ENCODE measurements at places on chromosomes 16 and 17.
A peak's percentile ranks its signal among the peaks of the same experiment; 100 is the strongest.

- no peak for DNase-seq
These were observed 25.0 kb upstream of the MAPK3 start for GRCh38 chr16:30147843-30148510.

DNA sequence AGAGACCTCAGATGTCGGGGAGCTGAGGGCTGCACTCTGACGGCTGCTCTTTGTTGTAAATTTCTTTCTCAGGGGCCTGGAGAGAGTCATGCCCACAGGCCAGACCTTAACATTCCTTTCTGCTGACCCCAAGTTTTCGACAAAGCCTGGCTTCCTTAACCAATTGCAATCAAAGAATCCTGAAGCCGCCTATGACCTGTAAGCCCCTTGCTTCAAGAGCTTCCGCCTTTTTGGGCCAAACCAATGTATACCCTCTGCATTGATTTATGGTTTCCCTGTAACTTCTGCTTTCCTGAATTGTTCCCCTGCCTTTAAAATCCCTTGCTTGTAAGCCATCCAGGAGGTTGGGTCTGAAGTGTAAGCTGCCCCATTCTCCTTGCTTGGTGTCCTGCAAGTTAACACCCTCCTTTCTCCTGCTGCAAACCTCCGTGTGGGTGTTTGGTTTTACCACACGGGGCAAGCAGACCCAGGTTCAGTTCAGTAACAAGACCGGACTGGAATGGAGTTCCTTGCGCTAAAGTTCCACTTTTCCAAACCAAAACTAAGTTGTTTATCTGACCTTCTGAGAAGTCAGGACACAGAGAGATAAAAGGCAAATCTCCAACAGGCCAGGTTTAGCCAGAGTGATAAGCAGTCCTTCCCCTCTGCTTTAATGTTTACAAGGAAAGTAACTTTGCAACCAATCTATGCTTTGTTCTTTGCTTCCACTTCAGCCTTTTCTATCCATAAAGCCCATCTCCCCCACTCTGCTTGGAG is 141.6 kb downstream of the KCNJ12 start:
- DNase-seq, result no peak

GRCh38 chr17:10197362-10197720 is 1.1 kb downstream of the GAS7 start:
- no peak for DNase-seq

DNA sequence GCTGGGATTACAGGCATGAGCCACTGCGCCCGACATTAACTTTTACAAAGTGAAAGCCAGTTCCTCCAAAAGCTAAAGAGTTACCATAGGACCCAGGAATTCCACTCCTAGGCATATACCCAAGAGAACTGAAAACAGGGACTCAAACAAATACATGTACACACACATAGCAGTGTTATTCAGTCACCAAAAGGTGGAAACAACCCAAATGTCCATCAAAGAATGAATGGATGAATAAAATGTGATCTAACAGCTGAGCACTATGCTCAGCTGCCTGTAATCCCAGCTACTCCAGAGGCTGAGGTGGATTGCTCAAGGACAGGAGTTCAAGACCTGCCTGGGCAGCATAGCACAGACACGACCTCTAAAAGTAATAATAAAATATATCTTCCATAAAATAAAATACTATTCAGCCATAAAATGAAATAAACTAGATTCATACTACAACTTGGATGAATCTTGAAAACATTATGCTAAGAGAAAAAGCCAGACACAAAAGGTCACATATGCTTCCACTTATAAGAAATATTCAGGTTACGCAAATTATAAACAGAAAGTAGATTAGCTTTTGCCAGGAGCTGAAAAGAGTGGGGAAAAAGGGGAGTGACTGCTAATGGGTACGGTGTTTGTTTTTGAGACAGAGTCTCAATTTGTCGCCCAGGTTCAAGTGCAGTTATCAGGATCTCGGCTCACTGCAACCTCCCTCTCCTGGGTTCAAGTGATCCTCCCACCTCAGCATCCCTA is 9.3 kb upstream of the USP7 start:
- DNase-seq, result no peak

GRCh38 chr17:50842506-50843149 is 7.2 kb downstream of the WFIKKN2 start:
- no peak for DNase-seq

DNA sequence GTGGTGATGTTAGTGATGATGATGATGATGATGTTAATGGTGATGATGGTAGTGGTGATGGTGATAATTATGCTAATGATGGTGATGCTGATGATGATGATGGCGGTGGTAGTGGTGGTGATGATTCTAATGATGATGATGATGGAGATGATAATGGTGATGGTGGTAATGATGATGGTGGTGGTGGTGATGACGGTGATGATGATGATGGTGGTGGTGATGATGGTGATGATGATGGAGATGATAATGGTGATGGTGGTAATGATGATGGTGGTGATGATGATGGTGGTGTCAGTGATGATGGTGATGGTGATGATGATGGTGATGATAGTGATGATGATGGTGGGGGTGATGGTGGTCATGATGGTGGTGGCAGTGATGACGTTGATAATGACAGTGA is 132.5 kb downstream of the DNAH9 start:
- no peak for DNase-seq

DNA sequence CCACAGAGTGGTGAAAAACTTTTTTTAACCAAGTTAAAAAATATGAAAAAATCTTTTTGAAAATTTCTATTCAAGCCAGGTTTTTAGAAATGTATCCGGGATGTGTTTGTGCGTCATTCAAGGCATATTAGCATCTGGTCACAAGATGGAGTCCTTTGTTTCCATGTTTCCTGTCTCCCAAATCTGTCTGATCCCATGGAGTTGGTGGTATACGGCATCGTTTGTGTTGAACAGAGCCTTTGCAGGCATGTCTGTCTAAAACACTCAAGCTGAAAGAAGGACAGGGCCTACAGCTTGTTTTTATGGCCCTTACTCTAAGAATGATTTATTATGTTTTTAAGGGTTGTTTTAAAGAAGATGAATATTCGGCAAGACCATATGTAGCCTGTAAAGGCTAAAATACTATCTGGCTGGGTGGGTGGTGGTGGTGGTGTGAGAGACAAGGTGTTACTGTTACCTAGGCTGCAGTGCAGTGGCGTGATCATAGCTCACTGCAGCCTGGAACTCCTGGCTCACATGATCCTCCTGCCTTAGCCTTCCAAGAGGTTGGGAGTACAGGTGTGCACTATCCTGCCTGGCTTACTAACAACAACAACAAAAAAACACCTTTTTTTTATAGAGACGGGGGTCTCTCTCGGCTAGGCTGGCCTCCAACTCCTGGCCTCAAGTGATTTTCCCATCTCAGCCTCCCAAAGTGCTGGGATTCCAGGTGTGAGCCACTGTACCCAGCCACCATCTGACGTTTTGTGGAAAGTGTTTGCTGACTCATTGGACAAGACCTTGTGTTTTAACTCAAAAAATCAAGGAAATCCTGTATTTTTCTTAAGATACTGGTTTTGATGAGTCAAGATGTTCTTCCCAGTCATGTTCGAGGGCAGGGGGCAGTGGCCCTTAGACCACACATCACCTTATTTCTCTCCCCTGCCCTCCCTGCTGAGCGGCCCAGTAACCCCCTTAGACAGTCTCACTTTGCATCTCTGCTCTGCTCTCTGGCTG is 52.2 kb downstream of the NDE1 start:
- no peak for DNase-seq

DNA sequence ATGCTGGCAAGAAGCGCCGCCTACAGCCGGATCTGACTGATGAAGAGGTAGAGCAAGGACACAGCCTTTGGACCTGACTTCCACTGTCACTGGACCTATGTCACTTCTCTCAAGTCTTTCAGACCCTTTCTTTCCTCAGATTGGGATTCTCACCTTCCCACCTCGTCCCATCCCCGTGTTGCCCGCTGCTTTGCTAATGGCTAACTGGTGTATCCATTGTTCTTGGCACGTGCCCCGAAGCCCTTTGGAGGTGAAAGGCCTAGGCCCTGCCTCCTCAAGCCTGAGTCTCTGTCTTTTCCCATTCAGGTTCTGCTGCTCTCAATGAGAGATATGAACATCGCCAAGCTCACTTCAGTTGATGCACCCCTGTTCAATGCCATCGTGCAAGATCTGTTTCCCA is 53.3 kb upstream of the KDM6B start:
- DNase-seq, result no peak

DNA sequence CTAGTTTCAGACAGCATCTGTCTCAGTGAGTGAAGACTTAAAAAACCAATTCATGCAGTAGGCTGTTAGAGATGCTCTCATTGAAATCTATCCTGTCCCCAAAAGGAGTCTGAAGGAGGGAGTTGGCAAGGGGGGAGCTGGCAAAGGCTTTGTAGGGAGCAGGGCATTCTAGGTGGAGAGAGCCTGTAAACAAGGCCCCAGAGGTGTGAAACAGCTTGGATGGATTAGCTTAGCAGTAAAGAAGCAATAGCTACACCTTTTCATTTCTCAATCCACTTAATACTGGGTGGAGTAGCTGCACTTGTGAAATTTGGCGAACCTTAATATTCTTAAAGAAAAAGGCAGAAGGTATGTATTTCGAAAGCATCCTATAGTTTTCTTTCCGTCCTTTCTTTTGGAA is 61.8 kb downstream of the KSR1 start:
- DNase-seq, result no peak

DNA sequence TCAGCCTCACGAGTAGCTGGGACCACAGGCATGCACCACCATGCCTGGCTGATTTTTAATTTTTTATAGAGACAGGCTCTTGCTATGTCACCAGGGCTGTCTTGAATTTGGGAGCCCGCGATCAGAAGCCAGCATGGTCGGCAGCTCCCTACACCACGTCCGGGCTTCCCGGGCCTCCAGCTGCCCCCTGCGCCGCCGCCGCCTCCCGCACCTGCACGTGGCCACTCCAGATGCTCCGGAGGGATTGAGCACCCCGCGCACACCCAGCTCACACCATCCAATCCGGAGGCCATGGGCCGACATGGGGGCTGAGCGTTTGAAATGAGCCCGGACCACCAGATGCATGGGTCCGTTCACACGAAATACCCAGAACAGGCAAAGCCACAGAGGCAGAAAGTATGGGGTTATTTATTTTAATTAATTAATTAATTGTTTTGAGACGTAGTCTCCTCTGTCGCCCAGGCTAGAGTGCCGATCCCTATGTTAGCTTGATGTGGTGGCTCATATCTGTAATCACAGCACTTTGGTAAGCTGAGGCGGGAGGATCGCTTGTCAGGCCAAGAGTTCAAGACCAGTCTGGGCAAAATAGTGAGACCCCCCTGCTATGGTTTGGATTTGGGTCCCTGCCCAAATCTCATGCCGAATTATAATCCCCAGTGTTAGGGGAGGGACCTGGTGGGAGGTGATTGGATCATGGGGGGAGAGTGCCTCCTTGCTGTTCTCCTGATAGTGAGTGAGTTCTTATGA is 17.1 kb upstream of the PDXDC1 start:
- no peak for DNase-seq

DNA sequence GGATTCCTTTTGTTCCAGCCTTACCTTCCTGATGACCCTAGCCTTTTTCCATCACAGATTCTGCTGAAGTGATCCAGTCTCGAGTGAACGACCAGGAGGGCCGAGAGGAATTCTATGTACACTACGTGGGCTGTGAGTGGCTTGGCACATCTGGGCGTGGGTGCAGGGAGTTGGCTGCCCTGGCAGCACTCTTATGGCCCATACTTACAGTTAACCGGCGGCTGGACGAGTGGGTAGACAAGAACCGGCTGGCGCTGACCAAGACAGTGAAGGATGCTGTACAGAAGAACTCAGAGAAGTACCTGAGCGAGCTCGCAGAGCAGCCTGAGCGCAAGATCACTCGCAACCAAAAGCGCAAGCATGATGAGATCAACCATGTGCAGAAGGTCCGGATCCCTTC is 2.7 kb downstream of the KAT8 start:
- DNase-seq, result no peak

- no peak for DNase-seq
These were observed 111.9 kb downstream of the CDH13 start for GRCh38 chr16:82738699-82739098.

DNA sequence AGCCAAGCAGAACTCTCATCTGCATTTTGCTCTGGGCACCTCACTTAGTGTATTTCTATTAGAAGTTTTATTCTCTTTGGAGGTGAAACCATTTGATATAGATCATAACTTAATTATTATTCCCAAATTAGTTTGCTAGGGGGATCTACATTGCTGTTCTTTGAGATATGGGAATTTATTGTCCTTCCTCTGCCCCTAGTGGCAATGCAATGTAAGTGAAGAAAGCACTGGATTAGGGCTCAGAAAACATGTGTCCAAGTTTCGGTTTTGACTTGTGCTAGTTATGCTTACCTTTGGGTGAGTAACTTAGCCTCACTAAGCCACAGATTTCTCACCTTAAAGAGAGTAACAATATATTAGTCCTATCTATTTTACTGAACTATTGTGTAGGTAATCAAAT is 2.9 kb downstream of the KRT39 start:
- DNase-seq, result no peak

DNA sequence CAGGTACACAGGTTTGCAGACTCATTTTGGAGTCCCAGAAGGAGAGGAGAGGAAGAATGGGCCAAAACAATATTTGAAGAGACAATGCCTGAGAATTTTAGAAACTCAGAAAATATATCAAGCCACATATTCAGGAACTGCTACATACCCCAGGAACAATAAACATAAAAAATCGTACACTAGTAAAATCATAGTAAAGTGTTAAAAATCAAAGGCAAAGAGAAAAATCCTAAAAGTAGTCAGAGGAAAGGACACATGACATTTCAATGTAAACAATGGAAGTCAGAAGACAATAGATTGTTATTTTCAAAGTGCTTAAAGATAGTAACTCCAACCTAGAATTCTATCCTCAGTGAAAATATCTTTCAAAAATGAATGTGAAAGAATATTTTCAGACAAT is 28.5 kb upstream of the NACA2 start:
- DNase-seq, result no peak

GRCh38 chr16:55846598-55847346 is 13.9 kb upstream of the CES1 start:
- no peak for DNase-seq

GRCh38 chr16:55329791-55330428 is 5.9 kb downstream of the IRX6 start:
- no peak for DNase-seq

GRCh38 chr17:38667099-38667786 is 7.5 kb downstream of the EPOP start:
- peak; percentile 50 for DNase-seq

GRCh38 chr17:64061178-64061898 is 40.9 kb upstream of the ICAM2 start:
- no peak for DNase-seq

DNA sequence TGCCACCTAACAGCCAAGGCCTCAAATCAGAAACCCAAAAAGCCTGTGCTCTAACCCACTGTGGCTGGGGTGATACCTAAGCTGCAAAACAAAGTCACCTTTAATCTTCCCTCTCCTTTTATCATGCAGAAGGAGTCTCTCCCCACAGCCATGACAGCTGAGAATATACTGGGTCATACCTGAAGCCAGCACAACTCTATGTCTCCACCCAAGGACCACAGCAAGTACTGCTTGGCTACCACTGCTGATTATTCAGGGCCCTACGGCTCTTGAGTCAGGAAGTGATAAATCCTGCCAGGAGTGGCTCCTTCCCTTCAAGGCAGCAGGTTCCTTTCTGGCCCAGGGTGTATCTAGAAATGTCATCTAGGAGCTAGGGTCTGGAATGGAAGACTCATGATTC is 151.5 kb upstream of the TOM1L1 start:
- DNase-seq, result no peak

- no peak for DNase-seq
These were observed 1.1 kb upstream of the USP32 start for GRCh38 chr17:60392845-60393702.

All from posterior cingulate gyrus (tissue), 11 donors.